ENCODE measurements at places on chromosomes 1 and 21. TPM values are rescaled to one million over a fixed set of nuclear protein-coding genes. Genes with fewer than 3 reads are reported as not detected.

Gene SOX13
- 81.9 TPM for total RNA-seq

Gene OLIG2
- total RNA-seq: not detected

Gene AIM2
- not detected for total RNA-seq

Gene SAMSN1
- total RNA-seq: not detected

Gene RPTN
- not detected for total RNA-seq

Gene SFN
- 411 TPM for total RNA-seq

Gene SLC30A10
- total RNA-seq: not detected

Gene SMIM1
- total RNA-seq: 10.8 TPM

Gene ANGPTL3
- not detected for total RNA-seq

Gene CXADR
- 11.2 TPM for total RNA-seq

Gene KRTAP7-1
- not detected for total RNA-seq

Gene PDE9A
- 0.33 TPM for total RNA-seq

Gene PRDX1
- 749 TPM for total RNA-seq

Gene HAPLN2
- not detected for total RNA-seq

Gene LCE1F
- total RNA-seq: not detected

Gene MLLT11
- total RNA-seq: 12.3 TPM

Gene AURKAIP1
- total RNA-seq: 823 TPM

Gene RHD
- total RNA-seq: not detected

Gene RGS18
- total RNA-seq: not detected

Gene RIPPLY3
- total RNA-seq: 11.4 TPM

Gene TRMT1L
- total RNA-seq: 6.9 TPM

Gene C21orf58
- 15.3 TPM for total RNA-seq

Gene CYP4Z1
- not detected for total RNA-seq

Gene SASS6
- 9.0 TPM for total RNA-seq

Gene HAO2
- total RNA-seq: not detected

Gene LMOD1
- 0.06 TPM for total RNA-seq

Gene KRTAP12-2
- total RNA-seq: not detected
